ENCODE measurements at places on chromosomes 4 and X. TPM values are rescaled to one million over a fixed set of nuclear protein-coding genes. Genes with fewer than 3 reads are reported as not detected.

- no peak for DNase-seq
Observed at GRCh38 chr4:138341739-138342415, 99.7 kb upstream of the SLC7A11 start.

The CXCL9 gene
- 0.10 TPM for total RNA-seq

DNA sequence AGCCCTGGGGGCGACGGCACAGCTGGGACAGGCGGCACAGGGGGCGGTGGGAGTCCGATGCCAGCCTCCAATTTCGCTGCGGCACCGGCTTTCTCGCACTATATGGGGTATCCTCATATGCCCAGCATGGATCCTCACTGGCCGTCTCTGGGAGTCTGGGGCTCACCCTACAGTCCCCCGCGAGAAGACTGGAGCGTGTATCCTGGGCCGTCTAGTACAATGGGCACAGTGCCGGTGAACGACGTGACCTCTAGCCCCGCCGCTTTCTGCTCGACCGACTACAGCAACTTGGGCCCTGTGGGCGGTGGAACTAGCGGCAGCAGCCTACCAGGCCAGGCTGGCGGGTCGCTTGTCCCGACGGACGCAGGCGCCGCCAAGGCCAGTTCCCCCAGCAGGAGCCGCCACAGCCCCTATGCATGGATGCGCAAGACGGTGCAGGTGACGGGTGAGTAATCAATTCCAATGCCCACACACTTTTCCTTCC is 500 bp downstream of the CDX4 start:
- DNase-seq: no peak

DNA sequence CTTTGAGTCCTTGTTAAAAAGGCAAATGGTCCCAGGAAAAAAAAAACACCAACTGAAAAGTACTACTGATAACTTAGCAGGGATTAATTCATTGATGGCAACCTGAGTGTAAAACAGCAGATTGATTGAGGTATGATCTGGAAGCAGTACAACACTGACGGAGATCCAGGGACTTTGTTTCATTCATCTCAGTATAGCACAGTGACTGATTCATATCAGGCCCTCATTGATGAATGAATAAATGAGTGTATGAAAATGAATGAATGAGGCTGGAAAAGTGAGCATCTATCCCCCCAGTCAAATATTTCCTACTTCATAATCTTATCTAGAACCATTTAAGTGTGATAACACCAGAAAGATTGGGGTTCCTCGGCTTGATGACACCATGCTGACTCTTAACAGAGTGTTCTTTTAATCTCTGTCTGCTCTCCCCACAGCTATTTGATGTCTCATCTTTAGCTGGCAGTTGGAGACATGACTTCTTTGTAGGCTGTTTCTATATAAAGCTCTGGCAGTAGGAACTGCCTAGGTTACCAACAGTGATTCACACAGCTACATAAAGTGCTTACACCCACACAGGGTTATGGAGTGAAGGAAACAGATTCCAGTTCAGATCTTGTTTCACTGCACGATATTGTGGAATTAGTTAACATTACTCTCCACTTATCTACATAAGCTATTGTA is 18.6 kb upstream of the RNF128 start:
- DNase-seq: no peak

The BEX3 gene
- total RNA-seq: 2.8 TPM

The ACSL4 gene
- 76.0 TPM for total RNA-seq

GRCh38 chr4:176774852-176775251 is 17.9 kb downstream of the VEGFC start:
- DNase-seq: no peak

The AMER1 gene
- 6.7 TPM for total RNA-seq

The AVPR2 gene
- not detected for total RNA-seq

The PRDX4 gene
- 83.2 TPM for total RNA-seq

DNA sequence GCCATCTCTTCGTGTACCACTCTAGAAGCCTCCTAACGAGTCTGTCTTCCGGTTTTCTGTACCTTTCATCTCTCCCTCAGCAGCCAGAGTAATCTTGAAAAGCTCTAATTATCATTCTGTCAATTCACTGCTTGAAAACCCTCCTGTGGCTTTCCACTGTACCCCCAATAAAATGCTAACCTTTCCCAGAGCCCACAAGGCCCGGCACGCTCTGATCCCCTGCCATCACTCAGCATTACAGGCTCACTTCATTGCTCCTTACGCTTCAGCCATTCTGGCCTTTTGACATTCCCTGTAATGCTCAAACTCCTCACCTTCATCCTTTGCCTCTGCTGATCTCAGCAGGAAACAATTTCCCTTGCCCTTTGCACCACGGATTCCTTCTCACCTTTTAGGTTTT is 112.9 kb downstream of the ARHGAP10 start:
- no peak for DNase-seq

DNA sequence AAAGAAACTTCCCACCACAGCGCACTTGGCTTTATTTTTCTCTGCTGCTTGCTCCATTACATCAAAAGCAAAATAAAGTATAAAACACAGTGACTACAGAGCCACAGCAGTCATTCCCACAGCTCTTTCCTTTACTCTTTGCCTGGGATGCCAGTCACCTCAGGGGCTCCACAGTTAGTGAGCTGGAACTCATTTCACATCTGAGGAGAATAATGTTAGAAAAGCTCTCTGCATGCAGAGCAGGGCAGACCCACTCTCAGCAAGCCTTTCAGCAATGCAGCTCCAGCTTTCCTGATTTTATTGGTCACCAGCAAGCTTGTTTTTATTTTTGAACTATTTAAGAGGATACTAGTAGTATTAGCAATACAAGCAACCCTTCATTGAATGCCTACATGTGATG is 13.8 kb downstream of the GRXCR1 start:
- no peak for DNase-seq

The TMPRSS11A gene
- not detected for total RNA-seq

The SH3RF1 gene
- 0.69 TPM for total RNA-seq

DNA sequence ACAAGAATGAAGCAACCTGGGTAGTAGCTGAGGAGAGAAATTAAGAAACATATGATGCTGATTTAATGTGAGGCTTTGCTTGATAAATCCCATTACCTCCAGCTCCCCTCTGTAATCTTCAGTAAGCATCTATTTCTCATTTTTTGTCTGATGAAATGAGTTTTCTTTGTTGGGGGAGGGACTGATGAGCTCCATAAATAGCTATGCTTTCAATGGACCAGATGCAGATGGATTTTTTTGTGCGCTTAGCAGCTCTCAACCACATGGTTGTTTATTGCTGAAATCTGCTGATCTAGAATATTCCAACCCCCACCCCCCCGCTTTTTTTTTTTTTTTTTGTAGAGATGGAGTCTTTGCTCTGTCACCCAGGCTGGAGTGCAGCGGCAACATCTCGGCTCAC is 1082.0 kb downstream of the RAPGEF2 start:
- no peak for DNase-seq

DNA sequence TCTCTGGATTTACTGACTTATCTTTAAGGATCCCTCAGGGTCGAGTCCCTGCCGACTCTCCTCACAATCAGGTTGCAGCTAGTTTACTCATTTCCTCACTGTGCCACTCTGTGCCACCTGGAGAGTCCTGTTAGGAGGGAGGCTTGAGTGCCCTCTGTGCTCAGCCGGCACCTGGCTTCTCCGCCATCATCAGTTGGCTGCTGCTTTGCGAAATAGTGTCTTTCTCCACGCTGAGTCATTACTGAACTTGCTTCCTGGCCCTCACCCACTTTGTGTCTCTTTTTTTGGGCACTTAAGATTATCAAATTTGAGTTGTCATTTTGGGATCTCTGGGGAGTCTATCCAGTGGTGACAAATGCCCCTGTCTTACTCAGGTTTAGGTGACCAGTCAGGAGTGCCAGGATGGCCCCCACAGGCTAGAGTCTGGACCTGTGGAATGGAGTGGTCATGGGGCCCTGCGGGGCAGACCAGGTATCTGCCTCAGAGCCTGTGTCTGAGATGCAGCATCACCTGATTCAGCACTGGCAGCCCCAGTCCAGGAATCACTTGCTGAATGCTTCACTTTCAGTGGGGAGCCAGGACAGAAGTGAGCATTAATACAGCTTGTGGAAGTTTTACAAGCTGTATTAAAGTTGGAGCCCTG is 37.7 kb downstream of the JADE1 start:
- no peak for DNase-seq

GRCh38 chr4:126396703-126397102 is 1081.9 kb downstream of the FAT4 start:
- no peak for DNase-seq

DNA sequence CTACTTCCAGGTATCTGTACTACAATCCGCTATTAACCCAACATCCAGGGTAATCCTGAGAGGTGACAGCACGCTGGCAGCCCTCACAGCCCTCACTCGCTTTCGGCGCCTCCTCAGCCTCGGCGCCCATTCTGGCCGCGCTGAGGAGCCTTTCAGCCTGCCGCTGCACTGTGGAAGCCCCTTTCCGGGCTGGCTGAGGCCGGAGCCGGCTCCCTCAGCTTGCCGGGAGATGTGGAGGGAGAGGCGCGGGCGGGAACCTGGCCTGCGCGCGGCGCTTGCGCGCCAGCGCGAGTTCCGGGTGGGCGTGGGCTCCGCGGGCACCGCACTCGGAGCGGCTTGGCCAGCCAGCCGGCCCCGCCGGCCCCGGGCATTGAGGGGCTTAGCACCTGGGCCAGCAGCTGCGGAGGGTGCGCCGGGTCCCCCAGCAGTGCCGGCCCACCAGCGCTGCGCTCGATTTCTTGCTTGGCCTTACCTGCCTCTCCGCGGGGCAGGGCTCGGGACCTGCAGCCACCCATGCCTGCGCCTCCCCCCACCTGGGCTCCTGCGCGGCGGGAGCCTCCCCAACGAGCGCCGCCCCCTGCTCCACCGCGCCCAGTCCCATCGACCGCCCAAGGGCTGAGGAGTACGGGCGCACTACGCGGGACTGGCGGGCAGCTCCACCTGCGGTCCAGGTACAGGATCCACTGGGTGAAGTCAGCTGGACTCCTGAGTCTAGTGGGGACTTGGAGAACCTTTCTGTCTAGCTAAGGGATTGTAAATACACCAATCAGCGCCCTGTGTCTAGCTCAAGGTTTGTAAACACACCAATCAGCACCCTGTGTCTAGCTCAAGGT is 87.3 kb downstream of the PRSS12 start:
- peak; percentile 5 for DNase-seq

- DNase-seq: no peak
Observed at GRCh38 chr4:122766950-122767349, 34.4 kb downstream of the BBS12 start.

The FREM3 gene
- total RNA-seq: not detected

GRCh38 chrX:107288676-107289075 is 82.3 kb downstream of the DNAAF6 start:
- DNase-seq: no peak

The STK26 gene
- total RNA-seq: 57.1 TPM

DNA sequence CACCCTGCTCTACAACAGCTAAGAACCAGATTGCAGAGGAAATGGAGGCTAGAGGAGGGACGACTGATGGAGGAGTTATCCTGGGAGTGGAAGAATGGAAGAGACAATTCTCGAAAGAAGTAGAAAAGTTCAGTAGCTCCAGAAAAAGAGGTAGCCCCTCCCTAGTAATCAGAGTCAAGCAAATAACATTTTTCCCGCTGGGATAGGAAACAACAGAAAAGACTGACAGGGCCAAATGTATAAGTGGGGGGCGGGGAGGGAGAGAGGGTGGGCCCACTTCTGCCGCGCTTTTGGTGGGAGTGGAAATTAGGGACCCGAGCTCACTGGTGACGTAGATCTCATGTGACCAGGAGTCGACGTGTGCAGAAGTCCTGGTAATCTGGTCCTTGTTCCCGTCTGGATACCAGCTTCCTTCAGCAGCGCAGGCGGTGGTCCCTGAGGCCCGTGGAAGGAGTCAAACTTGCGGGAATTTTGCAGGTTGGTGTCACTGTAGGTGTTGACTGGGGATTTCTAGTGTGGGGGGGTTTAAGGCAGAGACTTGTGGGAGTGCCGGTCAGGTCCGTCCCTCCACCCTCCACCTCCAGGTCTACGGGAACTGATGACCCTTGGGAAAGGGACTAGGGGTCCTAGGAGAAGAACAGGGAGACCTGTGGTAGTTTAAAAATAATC is at the start of gene TCEAL9:
TCEAL9 (plus strand) TSS at position 377 of the 669 bp plus-strand sequence. CDS start 1,179 bp downstream, outside the sequence.
- DNase-seq: no peak

- DNase-seq: no peak
Observed at GRCh38 chrX:1094566-1095333, 117.7 kb downstream of the CRLF2 start.

DNA sequence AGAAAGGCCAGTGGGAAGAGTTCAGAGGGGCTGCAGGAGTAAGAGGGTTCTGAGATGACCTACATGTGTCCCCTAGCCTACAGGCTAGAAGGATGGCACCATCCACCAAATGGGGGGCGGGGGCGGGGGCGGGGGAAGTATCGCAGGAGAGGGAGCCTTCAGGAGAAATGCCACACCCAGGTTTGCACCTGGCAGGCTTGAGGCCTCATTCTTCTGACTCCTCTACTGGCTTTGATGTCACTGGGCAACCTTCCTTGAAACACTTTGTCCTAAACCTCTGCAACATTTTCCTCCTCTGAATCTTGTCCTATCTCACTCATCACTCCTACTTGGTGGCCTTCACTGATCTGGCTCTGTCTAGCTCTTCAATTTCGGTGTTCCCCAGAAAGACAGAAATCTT is 24.0 kb downstream of the CD99L2 start:
- DNase-seq: no peak

GRCh38 chr4:153205757-153206156 is 1.5 kb downstream of the TRIM2 start:
- DNase-seq: no peak

GRCh38 chrX:43882294-43882681 is at the start of gene MAOB:
TSS of gene MAOB (minus strand) at chrX:43882450. CDS start at chrX:43882299, 151 bp downstream.
- no peak for DNase-seq

Measured in activated T-helper 1 cell treated with anti-CD3 and anti-CD28 coated beads, Interleukin-12 subunit alpha, Interleukin-12 subunit beta, Interleukin-2, Interleukin-4 antibody, amounts not matched to agents 30 ng/mL and 10 ng/mL and 1 ng/mL, durations not matched to agents 14 hours and 24 hours and 36 hours (primary cell).